Anterior cingulate cortex (tissue), 58 donors: ENCODE measurements at places on chromosomes 11 and 22.

- DNase-seq, result no peak
Observed at GRCh38 chr11:103709371-103709770, 327.1 kb upstream of the DDI1 start.

- no peak for DNase-seq
Observed at GRCh38 chr11:134261626-134262488, 8.5 kb downstream of the ACAD8 start.

GRCh38 chr11:33412241-33412640 is 155.1 kb downstream of the HIPK3 start:
- no peak for DNase-seq

DNA sequence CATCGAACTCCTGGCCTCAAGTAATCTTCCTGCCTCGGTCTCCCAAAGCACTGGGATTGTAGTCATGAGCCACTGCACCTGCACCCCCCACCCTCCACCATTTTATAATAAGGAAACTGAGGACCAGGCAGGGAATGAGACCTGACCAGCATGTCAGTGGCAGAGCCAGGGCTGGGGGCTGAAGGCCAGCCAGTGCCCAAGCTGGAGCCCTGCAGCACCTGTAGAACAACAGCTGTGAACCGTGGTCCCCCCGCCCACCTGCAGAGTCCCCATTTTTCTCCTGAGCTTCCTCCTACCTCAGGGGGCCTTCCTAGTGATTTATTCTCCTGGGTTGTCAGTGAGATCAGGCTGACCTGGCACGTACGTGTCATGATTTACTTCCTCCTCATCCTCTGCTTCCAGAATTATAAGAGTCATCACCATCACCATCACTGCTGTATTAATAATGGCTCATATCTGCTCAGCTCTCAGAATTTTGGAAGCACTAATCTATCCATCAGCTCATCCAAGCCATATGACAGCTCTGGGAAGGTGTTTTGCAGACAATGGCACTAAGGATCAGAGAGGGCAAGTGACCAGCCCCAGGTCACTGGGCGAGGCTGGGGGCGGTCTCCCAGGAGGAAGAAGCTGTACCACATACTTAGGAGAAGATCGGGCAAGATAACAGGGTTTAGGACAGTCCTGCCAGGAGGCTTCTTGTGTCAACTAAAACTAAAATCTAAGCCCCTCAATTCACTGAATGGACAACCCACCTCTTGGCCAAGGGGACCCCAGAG is 5.5 kb upstream of the SLCO2B1 start:
- DNase-seq, result no peak

DNA sequence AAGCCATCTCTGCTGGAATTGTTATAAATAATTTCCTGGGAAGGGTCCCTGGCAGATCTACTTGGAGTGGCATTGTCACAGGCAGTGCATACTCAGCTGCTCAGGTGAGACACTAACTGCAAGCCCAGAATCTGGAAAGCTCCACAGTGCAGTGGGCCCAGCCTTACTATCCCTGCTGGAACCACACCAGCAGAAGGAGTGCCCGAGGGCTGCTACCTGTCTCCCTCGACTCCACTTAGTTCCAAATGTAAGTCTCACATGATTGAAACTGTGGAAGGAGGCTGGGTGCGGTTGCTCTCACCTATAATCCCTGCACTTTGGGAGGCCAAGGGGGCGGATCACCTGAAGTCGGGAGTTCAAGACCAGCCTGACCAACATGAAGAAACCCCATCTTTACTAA is 14.3 kb upstream of the SYVN1 start:
- no peak for DNase-seq

DNA sequence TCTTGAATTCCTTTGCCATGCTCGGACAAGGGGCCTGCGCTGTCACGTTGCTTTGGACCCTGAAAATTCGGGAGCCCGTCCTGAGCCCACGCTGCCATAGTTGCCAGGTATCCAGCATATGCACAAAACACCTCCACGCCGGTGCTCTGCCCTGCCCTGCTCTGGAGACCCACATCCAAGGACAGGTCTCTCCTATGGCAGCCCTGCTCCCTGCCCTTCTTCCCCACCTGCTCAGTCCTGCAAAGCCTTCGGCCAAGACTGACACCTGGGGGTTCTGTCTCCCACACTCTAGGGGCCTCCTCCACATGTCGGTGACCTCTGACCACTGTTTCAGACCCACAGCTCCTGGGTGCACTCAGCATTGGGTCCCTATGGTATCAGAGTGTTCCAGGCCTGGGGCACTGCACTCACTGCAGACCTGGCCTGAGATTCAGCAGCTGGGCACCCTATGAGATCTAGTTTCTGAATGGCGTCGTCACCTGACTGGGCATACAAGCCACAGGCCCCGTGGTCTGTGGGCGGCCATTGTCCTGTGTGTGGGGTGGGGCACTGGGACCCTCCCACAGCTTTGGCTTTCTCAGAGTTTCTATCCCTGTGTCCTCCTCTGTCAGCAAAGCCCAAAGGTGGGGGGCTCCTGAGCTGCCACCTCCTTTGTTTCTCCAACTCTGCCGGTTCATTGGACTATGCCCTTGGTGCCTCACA is 2.0 kb upstream of the KRTAP5-6 start:
- no peak for DNase-seq

DNA sequence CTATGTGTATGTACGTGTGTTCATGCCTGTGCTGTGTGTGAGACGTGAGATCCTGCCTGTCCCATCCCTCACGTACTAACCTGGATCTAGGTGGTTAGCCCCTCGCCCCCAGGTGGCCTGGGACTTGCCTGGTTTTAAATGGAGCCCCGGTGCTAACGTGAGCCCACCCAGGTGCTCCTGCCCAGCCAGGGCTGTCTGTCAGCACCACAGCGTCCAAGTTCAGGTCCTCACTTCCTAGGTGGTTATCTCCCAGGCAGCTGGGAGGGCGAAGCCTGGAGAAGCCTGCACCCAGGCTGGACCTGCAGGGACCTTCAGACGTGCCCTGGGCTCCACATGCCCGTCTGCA is 86.0 kb downstream of the KCNQ1 start:
- no peak for DNase-seq

- no peak for DNase-seq
Observed at GRCh38 chr11:10893714-10894151, 35.9 kb upstream of the ZBED5 start.

GRCh38 chr11:15728207-15728606 is 613.5 kb downstream of the INSC start:
- DNase-seq, result no peak

DNA sequence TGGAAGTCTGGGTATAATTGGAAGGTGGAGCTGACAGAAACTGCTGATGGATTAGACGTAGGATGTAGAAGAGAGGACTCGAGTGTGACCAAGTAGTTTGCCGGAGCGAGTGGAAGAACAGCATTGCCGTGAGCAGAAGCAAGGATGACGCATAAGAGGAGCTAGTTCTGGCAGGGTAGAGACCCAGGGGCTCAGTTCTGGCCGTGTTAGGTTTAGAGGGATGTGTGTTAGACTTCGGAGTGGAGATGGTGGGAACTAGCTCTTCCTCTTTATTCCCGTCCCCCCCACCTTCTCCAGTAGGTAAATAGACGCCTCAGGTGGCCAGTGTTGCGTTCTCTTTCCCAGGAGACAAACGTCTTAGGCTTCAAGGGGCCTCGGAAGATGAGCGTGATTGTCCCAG is 19.1 kb downstream of the TUB start:
- no peak for DNase-seq

DNA sequence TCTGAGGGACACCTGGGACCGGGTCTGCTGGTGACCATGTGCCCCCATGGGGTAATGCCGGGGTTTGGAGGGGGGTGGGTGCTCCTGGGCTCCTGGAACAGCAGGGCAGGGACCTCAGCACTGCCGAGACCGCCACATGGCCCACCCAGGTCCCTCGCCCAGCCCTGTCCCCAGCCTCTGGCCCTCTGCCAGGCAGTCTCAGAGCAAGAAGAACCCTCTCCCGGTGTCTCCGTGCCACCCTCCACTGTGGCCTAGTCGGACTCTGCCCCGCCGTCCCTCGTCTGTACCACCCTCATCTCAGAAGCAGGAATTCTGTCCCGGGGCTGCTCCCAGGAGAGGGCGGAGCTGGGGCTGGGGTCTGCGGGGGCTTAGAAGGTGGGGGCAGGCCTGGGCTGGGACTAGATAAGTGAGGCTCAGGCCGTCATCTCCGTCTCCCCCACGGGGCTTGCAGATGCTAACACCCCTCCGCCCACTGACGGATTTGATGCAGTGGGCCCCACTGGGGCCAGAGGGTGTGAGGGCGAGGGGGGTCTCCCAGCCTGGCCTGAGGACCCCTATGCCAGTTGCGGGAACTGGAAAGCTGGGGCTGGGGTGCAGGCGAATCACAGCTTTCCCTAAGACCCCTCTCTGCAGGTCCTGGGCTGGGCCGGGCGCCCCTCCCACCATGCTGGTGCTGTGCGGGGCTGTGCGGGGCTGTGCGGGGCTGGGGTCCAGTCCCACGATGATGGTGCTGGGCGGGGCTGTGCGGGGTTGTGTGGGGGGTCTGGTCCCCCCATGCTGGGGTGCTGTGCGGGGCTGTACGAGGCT is 1.1 kb downstream of the MUC5AC start:
- no peak for DNase-seq

DNA sequence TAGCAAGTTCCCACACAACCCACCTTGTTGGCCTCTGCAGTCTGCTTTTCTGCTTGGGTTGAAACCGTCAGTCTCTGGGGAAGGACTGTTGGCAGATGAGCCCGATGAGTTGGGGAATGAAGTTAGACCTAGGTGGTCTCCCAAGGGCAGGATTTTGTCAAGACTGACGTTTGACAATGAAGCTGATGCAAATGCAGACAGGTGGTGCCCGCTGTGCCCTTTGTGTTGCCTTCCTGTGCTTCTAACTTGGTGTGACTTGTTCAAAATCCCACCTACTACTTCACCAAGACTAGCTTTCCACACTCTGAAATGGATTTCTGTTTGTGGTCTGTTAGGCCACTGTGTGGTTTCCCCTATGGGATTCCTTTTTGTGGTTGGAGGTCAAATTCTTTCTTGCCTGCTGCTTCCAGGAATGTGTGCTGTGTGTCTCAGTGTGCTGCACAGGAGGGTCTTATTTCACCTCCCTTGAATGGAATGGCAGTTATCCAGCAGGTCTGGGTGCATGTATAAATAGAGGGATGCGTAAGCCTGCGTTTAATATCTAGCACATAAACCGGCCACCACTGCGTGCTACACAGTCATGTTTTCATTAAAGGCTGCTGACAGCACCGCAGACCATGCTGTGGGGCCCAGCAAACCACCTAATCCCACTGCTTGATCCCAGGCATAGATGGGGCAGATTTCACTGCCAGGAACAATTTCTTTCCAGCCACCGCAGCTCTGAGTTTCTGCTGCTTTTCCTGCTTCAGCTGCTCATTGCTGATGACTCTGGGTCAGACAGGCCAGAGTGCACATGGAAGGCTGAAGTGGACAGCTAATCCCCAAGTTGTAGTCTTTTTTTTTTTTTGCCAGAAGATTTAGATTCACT is 44.8 kb downstream of the ADAMTS8 start:
- DNase-seq, result no peak

- DNase-seq, result no peak
Observed at GRCh38 chr11:78876676-78877075, 302.0 kb upstream of the NARS2 start.

DNA sequence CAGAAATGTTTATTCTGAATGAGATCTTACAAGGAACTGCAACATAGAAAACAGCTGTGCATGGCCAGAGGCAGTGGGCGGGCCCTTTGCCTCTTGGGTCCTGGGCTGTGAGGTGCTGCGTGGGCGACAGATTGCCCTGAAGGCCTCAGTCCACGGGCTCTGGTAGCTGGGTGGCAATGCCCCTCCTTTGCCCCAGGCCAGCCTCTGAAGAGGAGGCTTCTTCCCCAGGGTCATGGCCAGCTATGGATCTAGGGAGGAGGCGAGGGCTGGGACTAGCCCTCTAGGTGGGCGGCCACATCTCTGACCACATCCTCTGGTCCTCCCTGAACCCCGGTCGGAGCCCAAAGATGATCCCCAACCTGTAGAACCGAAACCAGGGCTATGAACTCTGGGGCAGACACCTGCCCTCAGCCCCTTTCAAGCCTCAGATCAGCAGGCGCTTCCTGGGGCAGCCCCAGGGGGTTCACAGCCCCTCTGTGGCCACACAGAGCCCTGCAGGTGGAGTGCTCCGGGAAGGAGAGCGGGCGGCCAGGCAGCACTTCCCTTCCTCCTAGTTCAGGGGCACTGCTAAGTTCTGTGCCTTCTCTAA is 6.6 kb upstream of the CDC42BPG start:
- no peak for DNase-seq

DNA sequence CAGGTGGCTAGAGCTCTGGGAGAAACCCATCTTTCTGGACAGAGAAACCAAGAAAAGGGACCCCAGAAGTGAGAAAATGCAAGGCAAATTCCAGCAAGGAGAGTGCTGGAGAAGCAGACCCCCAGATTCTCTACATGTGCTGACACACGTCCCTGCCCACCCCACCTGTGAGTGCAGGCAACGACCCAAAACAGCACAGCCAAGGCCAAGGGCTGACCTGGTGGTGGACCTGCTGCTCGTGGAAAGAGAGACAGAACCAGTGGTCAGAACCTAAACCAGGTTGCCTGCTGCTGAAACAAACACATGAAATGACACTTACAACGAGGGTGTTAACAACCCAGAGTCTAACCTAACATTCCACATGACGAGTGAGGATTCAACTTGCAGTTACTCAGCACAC is 24.6 kb downstream of the TRMU start:
- no peak for DNase-seq

DNA sequence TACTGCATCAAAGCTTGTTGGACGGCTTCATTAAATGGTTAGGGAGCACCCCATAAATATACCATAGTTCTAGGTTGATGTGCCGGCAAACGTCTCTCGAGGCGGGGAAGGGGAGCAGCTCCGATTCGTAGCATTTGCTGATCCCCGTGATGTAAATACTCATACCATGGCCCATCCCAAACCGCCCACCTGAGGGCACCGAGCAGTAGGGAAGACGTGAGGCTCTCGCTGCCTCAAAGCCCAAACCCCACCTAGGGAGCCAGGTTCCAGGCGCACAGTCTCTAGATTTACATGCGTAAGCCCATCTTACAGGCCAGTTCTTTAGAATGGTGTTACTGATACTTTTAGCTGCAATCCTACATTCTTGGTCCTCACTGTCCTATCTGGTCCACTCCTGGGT is 124.0 kb downstream of the FEZ1 start:
- DNase-seq, result no peak

- no peak for DNase-seq
Observed at GRCh38 chr11:2097356-2097997, 41.7 kb downstream of the IGF2 start.

DNA sequence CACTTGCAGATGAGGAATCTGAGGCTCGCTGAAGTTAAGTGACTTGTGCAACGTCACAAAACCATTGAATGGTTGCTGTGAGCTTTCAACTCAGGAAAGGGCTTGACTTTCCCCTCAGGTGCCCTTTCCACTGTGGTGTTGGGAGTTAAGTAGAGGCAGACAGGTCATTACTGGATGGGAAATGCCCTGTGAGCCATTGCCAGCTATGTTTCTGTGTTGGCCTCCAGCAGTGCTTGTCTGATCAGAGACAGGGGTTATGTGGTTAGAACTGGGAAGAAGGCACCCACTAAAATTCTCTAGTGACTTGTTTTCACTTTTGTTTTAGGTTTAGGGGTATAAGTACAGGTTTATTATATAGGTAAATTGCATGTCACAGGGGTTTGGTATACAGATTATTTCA is 96.6 kb downstream of the FDX1 start:
- no peak for DNase-seq

DNA sequence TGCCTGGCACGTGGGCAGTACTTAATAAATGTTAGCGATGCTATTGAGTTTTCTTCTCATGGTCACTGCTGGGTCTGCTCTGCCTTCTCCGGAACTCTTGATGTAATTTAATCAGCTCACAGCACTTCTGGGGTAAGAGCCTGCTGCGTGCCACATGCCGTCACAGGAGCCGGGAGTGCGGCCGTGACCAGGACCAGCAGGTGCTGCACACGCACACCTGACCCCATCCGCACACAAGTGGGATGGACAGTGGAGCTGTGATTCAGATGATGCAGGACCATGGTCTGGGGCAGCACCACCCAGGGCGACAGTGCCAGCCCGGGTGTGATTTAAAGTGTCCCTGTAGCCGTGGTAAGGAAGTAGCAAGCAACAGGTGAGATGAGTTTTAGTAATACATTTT is 61.2 kb downstream of the TBC1D22A start:
- DNase-seq, result no peak
